ENCODE measurements at places on chromosomes 7 and 10.

DNA sequence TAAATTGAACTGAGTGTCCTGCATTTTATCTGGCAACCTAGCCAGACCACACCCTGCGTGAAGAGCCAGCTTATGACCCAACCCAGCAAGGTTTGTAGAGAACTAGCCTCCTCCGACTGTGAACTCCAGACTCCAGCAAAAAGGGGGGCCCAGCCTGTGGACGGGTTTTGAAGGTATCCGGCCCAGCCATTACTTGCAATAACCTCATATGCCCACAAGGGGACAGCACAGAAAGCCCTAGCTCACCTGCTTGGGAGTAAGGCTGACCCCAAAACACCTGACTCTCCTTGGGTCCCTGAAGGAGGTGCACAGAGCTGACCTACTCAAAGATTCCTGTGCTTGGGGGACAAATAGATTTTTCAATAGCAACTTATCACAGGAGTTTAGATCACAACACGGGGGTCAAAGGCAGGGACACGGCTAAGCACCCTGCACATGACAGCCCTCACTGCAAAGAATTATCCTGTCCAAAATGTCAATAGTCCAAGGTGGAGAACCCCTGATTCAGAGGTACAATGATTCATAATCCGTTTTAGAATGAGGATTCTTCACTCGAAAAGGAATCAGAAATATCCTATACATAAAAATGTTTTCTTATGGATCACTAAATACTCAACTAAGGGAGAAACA, 4.6 kb downstream of the TRPV6 start:
- no peak for DNase-seq

DNA sequence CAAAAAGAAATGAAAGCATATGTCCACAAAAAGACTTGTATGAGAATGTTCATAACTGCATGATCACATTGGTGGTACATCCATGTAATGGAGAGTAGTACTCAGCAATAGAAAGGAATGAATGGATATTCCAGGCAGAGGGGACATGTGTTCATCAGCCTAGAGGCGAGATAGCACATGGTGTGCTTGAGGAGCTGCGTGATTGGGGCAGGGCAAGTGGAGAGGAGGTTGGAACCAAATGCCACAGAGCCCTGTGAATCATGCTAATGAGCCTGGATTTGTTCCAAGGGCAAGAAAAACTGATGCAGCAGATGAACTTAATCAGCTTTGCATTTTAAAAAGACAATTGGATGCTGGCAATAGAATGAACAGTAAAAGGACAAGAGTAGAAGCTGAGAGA, 73.3 kb downstream of the C10orf90 start:
- DNase-seq = no peak

DNA sequence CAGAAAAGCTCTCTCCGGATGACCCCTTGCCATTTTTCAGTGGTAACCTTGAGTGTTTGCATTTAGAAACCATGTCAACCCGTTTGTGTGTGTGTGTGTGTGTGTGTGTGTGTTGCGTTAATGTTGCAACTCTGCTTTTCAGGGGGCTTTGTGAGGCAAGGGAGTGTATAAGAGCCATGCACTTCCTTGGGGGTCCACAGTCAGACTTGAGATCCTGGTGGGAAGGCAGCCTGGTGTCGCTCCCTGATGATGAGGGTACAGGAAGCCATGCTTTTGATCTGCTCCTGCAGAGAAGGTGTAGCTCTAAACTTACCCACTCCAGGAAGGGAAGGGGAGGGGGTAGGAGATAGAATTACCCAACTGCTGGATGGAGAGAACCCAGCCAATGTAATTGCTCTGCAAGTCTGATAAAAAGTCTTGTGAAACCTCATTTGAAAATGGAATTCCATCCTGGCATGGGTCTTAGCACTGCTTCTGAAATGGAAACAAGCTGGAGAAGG, 10.7 kb downstream of the GRK5 start:
- DNase-seq = no peak

GRCh38 chr10:48454302-48455054, 148.0 kb downstream of the MAPK8 start:
- DNase-seq = no peak

DNA sequence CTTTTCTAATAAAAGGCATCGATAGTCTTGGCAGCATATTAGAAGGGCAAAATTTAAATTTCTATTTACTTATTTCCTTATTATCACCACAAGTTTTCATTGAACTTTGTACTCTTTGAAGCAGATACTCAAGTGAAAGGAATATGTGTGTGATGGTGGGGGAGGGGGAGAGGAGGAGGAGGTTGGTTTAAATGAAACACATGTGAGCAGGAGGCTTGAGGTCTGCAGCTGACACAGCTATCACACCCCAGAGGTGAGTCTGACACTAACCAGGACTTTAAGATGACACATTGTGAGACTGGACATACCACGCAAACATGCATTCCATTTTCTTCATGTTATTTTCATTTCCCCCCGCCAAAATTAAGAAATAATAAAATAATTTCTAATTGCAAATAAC, 63.3 kb downstream of the CTTNBP2 start:
- no peak for DNase-seq
